ENCODE measurements at places on chromosomes 6 and 20. TPM values are rescaled to one million over a fixed set of nuclear protein-coding genes. Genes with fewer than 3 reads are reported as not detected.
A peak's percentile ranks its signal among the peaks of the same experiment; 100 is the strongest.

- DNase-seq: no peak
- H3K4me3 ChIP-seq: no peak overlapping the region
- H3K27ac ChIP-seq: no peak overlapping the region
These were observed 748.2 kb upstream of the ADGRB3 start for GRCh38 chr6:67886840-67887292.

DEFB132 gene
- total RNA-seq: not detected

GRCh38 chr6:41043151-41043550, 884 bp downstream of the TSPO2 start:
- no peaks in the 10 kb centered on the region for H3K4me1 ChIP-seq
- no peak overlapping the region for H3K4me3 ChIP-seq
- no peaks in the 10 kb centered on the region for H3K27me3 ChIP-seq
- no peak for DNase-seq

DNA sequence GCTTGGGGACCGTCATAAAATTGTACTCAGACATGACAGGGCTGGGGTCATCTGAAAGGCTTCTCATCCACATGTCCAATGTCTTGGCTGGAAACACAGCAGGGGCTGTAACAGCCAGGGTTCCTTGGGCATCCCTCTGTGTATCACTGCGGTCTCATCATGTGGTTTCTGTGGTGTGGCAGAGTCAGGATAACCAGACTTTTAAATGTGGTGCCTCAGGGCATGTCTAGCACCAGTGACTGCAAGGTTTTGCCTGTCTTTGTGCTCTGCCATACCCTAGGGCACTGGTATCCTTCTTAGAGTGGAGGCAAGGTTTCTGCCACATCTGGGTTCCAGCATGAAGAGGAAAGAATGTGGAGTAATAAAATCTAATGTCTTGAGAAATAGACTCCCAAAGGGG, 124.2 kb downstream of the PLEKHG1 start:
- no peak overlapping the region for H3K27ac ChIP-seq
- no peaks in the 10 kb centered on the region for H3K4me1 ChIP-seq
- H3K4me3 ChIP-seq: no peak overlapping the region
- no peak for DNase-seq
- no peaks in the 10 kb centered on the region for H3K27me3 ChIP-seq
- H3K36me3 ChIP-seq: no peaks in the 10 kb centered on the region

GRCh38 chr6:76697585-76697984, 625.1 kb upstream of the IMPG1 start:
- H3K4me1 ChIP-seq: no peaks in the 10 kb centered on the region
- no peak for DNase-seq
- H3K27ac ChIP-seq: no peak overlapping the region
- no peak overlapping the region for H3K4me3 ChIP-seq
- no peaks in the 10 kb centered on the region for H3K36me3 ChIP-seq

DNA sequence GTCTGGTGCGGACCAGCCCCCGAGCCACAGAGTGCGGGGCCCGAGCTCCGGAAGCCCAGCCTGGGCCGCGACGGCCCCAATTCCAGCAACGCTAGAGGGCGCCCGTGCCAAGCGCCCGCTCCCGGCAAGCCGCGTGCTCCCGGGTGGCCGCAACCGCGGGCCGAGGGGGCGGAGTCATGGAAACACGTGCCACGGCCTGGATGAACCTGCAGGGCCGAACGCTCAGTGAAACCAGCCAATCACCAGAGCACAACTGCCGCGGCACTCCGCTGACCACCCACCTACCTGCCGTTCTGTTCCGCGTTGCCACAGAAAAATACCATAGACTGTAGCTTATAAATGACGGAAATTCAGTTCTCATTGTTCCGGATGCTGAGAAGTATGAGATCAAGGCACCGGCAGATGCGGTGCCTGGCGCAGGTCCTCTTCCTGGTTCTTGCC, 85.7 kb upstream of the FOXC1 start:
- no peaks in the 10 kb centered on the region for H3K27me3 ChIP-seq
- peak overlapping the region; percentile 16 for H3K4me3 ChIP-seq
- no peaks in the 10 kb centered on the region for H3K4me1 ChIP-seq
- H3K36me3 ChIP-seq: no peaks in the 10 kb centered on the region
- DNase-seq: peak; percentile 67

DNA sequence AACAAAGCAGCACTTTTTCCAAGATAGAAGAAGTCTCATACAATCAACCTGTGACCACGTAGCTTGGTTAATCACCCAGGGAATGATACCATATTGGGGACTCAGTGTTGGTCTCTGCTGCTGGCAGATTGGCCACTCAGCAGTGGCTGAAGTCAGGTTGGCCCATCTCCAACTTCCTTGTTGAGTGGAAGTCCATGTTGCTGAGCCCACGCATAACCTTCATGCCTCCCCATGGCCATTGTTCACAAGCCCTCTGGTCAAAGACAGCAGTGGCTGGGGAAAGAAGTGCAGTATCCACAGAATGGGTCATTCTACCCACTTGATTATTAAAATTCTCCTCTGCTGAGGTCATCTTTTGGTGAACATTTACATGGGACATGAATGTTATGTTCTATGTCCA, 38.5 kb downstream of the PKIB start:
- H3K27ac ChIP-seq: no peak overlapping the region
- H3K4me3 ChIP-seq: no peak overlapping the region
- H3K4me1 ChIP-seq: no peaks in the 10 kb centered on the region
- no peaks in the 10 kb centered on the region for H3K27me3 ChIP-seq
- no peaks in the 10 kb centered on the region for H3K36me3 ChIP-seq

BCAS1 gene
- 51.5 TPM for total RNA-seq

- no peak overlapping the region for H3K27ac ChIP-seq
- no peaks in the 10 kb centered on the region for H3K27me3 ChIP-seq
- no peak for DNase-seq
- no peak overlapping the region for H3K4me3 ChIP-seq
These were observed 404.9 kb upstream of the SOX4 start for GRCh38 chr6:21188505-21189223.

ADGB gene
- total RNA-seq: not detected

STMND1 gene
- not detected for total RNA-seq

FBXO5 gene
- 2.7 TPM for total RNA-seq

NUS1 gene
- total RNA-seq: 19.0 TPM

- H3K36me3 ChIP-seq: no peaks in the 10 kb centered on the region
- no peaks in the 10 kb centered on the region for H3K27me3 ChIP-seq
- H3K4me1 ChIP-seq: no peaks in the 10 kb centered on the region
- no peak overlapping the region for H3K4me3 ChIP-seq
These were observed 206.4 kb upstream of the CITED2 start for GRCh38 chr6:139580592-139581484.

DNA sequence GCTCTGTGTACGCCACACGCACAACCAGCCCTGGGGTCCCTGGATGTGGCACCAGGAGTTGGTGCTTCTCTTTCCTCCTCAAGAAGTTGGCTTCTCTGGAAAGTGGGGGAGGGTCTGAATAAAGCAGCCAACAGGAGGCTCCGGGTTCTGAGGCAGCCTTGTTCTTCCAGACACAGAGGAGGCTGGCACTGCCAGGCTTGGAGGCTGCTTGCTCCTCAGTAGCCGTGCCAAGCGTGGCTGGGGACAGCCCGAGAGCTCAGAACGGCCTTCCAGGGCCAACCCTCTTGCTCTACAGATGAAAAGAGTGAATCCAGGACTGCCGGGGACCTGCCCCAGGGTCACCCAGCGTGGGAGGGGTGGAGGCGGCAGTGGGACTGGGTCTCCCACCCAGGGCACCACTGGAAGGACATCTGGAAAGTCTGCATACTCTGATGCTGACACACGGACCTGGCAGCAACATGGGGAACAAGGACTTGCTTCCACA, 70.4 kb downstream of the SLC22A23 start:
- DNase-seq: peak; percentile 36
- H3K27me3 ChIP-seq: no peaks in the 10 kb centered on the region
- H3K36me3 ChIP-seq: no peaks in the 10 kb centered on the region
- no peak overlapping the region for H3K4me3 ChIP-seq
- H3K27ac ChIP-seq: peak overlapping the region; percentile 89
- H3K4me1 ChIP-seq: no peaks in the 10 kb centered on the region

EYS gene
- total RNA-seq: 1.5 TPM

GRCh38 chr6:116370760-116371119, at the start of gene DSE:
Gene DSE (plus strand): TSS chr6:116370947. CDS start chr6:116399251, 28,304 bp downstream.
- no peaks in the 10 kb centered on the region for H3K36me3 ChIP-seq
- no peaks in the 10 kb centered on the region for H3K27me3 ChIP-seq
- peaks cover 10% of the 10 kb centered on the region for H3K4me1 ChIP-seq
- peak within 1 kb of the TSS; percentile 64 for H3K4me3 ChIP-seq

C20orf144 gene
- not detected for total RNA-seq

DNA sequence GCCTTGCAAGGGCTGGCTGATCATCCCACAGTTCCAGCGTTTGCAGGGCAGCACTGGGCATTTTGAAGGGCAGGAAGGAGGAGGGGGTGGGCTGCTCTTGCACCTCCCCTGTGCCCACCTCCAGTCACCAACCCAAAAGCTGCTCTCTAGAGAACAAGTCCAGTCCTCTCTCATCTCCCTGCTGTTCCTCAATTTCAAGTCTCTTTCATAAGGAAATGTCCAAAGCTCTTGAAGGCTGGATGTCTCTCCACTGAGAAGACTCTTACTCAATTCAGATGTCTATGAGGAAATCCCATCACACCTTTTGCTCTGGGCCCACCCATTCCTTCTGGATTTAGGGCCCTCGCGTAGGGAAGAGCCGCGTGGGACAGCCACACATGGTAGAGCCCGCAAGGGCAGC, 31.7 kb downstream of the WRNIP1 start:
- H3K36me3 ChIP-seq: no peaks in the 10 kb centered on the region
- H3K27me3 ChIP-seq: no peaks in the 10 kb centered on the region
- H3K4me3 ChIP-seq: no peak overlapping the region
- H3K27ac ChIP-seq: no peak overlapping the region
- no peaks in the 10 kb centered on the region for H3K4me1 ChIP-seq

CDH4 gene
- 0.27 TPM for total RNA-seq

DNA sequence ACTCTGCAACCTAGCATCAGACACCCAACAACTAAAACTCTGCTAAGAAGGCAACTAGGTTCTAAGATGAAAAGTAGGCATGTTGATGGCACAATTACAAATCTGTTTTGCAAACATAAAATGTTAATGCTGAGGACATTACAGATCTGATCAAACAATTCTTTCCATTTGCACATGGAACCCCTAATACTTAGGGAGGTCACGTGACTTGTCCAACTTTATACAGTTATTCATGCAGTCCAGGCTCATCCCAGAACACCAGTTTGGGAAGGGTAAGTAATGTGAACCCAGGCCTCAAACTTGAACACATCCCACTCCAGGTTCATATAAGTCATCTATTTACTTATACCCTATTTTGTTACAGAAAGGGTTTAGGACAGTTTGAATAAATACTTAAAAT, 247.2 kb downstream of the HACE1 start:
- no peak overlapping the region for H3K4me3 ChIP-seq
- no peaks in the 10 kb centered on the region for H3K36me3 ChIP-seq
- H3K27me3 ChIP-seq: no peaks in the 10 kb centered on the region
- no peak for DNase-seq
- H3K27ac ChIP-seq: no peak overlapping the region

- no peaks in the 10 kb centered on the region for H3K27me3 ChIP-seq
- H3K4me1 ChIP-seq: no peaks in the 10 kb centered on the region
- no peaks in the 10 kb centered on the region for H3K36me3 ChIP-seq
- H3K27ac ChIP-seq: peak overlapping the region; percentile 93
These were observed 391 bp downstream of the MAPRE1 start for GRCh38 chr20:32819992-32820697.

Data from Peyer's patch (tissue), 4 donors.